Naive B cell (primary cell): ENCODE measurements at places on chromosomes 2 and 18. TPM values are rescaled to one million over a fixed set of nuclear protein-coding genes. Genes with fewer than 3 reads are reported as not detected.

The PJVK gene
- polyA plus RNA-seq = 0.49 TPM

The FAHD2B gene
- polyA plus RNA-seq = 9.3 TPM

The GREB1 gene
- not detected for polyA plus RNA-seq

The MC5R gene
- polyA plus RNA-seq = not detected

The TUBB8B gene
- polyA plus RNA-seq = 1.5 TPM

The CDKL4 gene
- not detected for polyA plus RNA-seq

DNA sequence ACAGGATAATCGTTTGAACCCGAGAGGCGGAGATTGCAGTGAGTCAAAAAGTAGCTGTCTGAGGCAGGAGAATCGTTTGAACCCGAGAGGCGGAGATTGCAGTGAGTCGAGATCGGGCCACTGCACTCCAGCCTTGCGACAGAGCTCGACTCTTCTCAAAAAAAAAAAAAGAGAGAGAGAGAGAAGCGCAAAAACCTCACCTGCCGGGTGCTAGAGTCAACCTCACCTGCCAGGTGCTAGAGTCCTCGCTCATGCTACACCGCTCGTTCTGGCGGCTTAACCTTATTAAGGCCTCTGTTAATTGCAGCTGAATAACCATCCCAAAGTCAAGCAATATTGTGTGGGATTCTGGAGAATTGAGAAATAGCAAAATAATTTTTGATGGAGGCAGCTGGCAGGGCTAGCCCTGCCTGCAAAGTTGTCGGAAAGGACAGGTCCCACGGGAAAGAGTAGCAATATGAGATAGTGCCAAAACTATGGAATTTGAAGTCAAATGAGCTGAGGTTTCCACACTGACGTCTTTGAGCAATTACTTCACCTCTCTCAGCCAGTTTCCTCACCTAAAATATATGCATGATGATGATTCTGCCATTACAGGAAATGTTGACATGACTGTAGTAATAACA lies 644 bp upstream of the DYM start:
- H3K4me3 ChIP-seq = peak overlapping the region; percentile 89
- H3K27ac ChIP-seq = peak overlapping the region; percentile 83
- DNase-seq = no peak
- H3K4me1 ChIP-seq = peaks cover 22% of the 10 kb centered on the region
- H3K36me3 ChIP-seq = peaks cover 1% of the 10 kb centered on the region
- no peaks in the 10 kb centered on the region for H3K27me3 ChIP-seq

DNA sequence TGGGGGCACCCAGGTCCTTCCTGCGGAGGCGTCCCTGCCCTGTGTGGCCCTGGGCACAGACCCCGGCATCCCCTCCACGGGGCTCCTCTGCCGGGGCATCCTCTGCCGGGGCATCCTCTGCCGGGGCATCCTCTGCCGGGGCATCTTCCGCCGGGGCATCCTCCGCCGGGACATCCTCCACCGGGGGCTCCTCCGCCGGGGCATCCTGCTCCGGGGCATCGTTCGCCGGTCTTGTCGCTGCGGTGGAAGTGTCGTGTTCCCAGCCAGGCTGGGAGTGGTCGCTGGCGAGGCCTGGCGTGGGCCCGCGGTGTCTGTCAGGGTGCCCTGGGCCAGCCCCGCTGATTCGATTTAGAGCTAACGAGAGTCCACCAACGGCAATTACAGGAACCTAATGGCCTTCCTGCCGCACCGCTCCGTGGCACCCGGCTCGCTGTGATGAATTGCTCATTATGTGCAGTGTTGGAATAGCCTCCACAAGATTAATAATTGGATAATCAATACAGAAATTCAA lies 115.1 kb downstream of the NFATC1 start:
- H3K27me3 ChIP-seq = no peaks in the 10 kb centered on the region
- H3K4me1 ChIP-seq = peaks cover 45% of the 10 kb centered on the region
- H3K27ac ChIP-seq = no peak overlapping the region
- H3K36me3 ChIP-seq = peaks cover 5% of the 10 kb centered on the region

DNA sequence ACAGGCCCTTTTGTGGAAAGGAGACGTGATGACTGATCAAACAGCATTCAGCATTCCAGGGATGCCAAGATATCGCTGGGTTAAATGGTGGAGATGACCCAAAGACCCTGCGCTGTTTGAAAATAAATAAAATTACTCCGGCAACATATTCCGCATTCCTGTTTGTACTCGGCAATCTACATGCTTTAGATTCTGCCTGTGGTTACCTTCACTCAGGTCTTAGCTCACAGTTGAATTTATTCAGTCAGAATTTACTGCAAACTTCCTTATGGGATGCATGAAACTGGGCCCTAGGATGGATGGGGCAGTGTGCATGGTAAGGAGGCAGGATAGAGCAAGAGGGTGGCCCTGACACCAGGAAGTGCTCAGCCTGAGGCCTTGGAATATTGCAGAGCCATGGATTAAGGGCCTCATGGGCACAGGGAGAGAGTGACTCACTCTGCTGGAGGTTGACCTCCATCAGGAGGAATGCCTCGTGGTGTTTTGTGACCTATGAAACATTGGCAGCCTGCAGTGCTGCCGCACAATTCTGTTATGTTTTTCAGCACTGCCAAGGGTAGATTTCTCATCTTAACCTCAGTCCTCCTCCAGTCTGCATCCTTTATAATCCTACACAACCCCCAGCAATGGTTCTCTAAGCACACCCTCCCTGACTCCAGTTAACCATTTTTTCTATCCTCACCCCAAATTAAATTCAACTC lies 321.4 kb downstream of the IRS1 start:
- no peak overlapping the region for H3K27ac ChIP-seq
- no peak overlapping the region for H3K4me3 ChIP-seq
- no peaks in the 10 kb centered on the region for H3K4me1 ChIP-seq
- H3K27me3 ChIP-seq = peaks cover 8% of the 10 kb centered on the region

GRCh38 chr18:21444465-21445212 lies 155.9 kb downstream of the ESCO1 start:
- H3K27me3 ChIP-seq = peaks cover 3% of the 10 kb centered on the region
- no peak overlapping the region for H3K4me3 ChIP-seq
- DNase-seq = no peak
- no peak overlapping the region for H3K27ac ChIP-seq

DNA sequence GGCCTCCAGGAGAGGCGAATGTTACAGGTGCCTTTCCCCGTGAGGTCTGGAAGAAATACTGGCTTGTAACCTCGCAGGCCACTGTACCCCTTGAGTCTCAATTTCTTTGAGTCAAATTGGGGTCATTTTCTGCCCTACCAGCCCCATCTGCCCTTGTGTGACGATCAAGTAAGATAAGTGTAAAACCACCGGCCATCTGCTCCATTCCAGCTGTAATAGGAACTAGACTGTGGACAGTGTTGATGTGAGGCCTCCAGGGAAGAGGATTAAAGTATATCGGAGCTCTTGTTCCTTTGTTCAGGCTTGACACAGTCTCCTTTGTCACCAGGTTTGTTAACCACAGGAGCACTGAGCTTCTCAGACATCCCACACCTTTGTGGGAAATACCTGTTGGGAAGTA lies 65.6 kb downstream of the MRPS9 start:
- H3K27me3 ChIP-seq = no peaks in the 10 kb centered on the region
- DNase-seq = no peak
- H3K4me1 ChIP-seq = peaks cover 2% of the 10 kb centered on the region
- H3K4me3 ChIP-seq = no peak overlapping the region
- no peak overlapping the region for H3K27ac ChIP-seq
- peaks cover 30% of the 10 kb centered on the region for H3K36me3 ChIP-seq

DNA sequence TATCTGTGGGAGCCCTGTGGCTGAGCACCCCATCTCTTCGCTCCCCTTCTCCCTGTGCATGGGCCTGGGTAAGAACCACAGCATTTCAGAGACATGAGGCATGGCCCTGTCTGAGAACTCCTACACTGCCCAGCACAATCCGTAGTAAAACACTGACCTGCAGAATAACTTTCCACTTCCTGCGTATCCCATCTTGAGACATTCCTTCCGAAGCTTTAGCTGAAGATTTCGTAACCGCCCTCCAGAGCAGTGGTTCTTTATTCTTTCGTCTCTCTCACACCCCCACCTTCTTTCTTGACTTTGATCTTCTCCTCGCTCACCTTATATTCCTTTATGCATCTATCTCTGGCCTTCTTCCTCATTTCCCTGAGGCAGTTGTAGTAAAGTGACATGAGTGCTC lies 381.1 kb downstream of the HRH4 start:
- no peaks in the 10 kb centered on the region for H3K36me3 ChIP-seq
- no peak overlapping the region for H3K4me3 ChIP-seq
- no peak for DNase-seq
- no peak overlapping the region for H3K27ac ChIP-seq
- peaks cover 3% of the 10 kb centered on the region for H3K27me3 ChIP-seq
- peaks cover 6% of the 10 kb centered on the region for H3K4me1 ChIP-seq

DNA sequence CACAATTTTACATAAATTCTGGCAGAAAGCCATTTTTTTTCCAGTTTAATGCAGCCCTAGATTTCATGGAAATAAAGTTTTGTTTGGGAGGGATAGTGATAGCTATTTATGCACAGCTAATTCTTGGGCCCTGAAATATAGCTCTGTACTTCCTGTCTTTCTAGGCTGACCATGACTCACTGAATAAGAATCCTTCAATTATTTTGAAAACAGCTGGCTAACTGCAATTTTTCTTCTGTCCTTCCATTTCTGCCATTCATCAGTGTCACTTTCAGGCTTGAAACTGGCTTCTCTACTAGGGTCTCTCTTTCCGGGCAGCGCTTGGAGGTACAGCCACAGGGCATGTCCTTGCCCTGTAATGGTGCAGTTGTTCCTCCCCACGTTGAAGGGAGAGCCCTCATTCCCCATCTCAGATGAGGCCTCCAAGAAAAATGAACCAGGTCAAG lies 97.1 kb upstream of the TMEM178A start:
- H3K36me3 ChIP-seq = peaks cover 14% of the 10 kb centered on the region
- no peak overlapping the region for H3K4me3 ChIP-seq
- no peaks in the 10 kb centered on the region for H3K27me3 ChIP-seq

DNA sequence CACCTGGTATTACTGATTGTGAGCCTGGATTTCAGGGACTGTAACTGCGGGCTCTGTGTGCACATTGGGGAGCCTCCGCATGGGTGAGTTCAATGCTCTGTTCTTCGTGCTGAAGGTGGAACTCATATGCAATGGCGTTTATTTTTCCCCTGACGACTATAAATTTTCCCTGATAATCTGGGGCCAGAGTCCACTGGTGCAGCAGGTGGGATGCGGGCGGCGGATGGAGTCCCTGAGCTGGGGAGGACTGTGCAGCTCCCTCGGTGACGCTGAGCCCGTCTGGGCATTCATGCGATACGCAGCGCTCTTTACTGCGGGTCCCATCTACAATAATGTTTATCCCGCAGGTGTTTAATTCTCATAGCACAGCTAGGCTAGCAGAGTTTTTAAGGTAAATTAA lies 181.6 kb upstream of the ALKAL2 start:
- H3K4me1 ChIP-seq = peaks cover 32% of the 10 kb centered on the region
- DNase-seq = no peak
- peaks cover 20% of the 10 kb centered on the region for H3K36me3 ChIP-seq
- no peak overlapping the region for H3K4me3 ChIP-seq
- no peaks in the 10 kb centered on the region for H3K27me3 ChIP-seq

- peaks cover 46% of the 10 kb centered on the region for H3K4me1 ChIP-seq
- H3K36me3 ChIP-seq = peaks cover 6% of the 10 kb centered on the region
- no peak overlapping the region for H3K27ac ChIP-seq
- no peak overlapping the region for H3K4me3 ChIP-seq
- H3K27me3 ChIP-seq = no peaks in the 10 kb centered on the region
Observed at GRCh38 chr2:42205337-42205736, 36.2 kb downstream of the EML4 start.
